ENCODE measurements at places on chromosomes 4 and X.

DNA sequence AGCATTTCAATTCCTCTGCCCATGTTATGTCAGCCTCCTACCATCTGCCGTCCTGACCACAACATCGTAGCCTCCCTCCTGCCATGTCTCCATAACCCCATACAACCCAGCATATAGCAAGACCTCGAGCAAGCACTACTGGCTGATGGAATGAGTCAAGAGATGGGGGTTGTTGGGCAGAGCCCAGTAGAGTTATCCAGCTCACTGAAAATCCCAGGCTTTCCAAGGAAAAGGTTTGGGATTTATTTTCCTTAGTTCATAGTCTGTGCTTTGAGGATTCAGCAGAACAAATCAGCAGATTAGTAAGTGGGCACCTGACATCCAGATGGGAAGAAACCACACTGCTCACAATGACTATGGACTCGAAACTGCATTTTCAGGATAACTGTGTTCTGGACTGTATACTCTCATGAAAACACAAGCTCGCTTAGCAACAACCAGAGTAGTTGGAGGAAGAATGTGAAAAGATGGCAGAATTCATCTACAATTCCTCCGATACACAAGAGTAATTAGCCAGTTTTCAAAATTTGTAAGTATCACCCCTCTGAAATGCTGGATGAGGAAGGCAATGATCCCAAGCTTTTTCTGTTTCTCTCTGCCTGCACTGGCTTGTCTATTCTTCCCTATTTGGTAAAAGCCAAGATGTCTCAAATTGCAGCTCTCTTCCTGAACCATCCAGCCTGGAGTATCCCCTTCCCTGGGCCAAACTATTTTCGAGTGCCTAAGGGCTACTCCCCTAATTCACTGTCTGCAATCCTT, 186.2 kb upstream of the TBL1X start:
- no peak for DNase-seq

DNA sequence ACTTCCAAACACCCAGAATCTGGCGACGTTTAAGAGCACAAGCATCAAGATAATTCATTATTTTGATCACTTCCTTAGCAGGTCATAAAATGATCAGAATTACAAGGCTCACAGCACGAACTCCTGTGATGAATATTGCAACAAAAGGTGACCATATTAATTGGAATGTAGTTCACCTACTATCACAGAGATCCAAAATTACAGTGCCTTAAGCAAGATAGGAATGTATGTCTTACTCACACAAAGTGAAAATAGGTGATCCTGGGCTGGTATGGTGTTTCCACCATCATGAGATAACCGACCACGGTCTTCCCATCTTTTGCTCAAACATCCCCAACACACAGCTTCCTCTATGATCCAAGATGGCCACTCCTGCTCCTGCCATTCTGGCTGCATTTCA, 131.2 kb downstream of the SCFD2 start:
- no peak for DNase-seq

GRCh38 chr4:6338175-6338950, 68.7 kb downstream of the WFS1 start:
- DNase-seq: peak; percentile 7

DNA sequence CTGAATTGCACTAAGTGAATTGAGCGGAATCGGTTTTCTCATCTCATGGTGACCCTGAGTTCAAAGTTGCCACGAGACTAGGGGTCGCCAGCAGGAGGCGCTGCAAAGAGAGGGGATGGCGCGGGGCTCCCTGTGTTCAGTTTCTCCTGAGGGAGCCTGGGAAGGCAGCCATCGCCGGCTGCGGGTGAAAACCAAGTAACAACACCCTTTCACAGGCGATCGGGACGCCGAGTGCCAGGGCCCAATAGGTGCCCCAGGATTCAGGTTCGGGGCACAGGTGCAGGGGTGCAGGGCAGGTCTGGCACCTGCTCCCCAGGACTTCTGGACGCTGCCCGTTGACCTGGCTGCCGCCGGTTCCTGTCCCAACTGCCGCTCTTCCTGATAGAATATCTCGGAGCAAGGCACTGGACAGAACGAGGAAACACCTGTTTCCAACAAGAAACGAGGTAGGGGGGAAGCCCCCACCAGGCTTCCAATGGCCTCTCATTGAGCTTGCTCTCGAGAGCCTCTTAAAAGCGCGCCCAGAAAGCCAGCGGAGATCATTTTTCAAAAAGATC, 1.1 kb upstream of the FGF16 start:
- no peak for DNase-seq

GRCh38 chrX:100928660-100929613, at the start of gene XKRX:
TSS of gene XKRX (minus strand) at chrX:100928917. CDS start at chrX:100928304, 613 bp downstream.
- DNase-seq: peak; percentile 5

GRCh38 chrX:149699761-149700160, 12.1 kb upstream of the MAGEA11 start:
- DNase-seq: no peak

DNA sequence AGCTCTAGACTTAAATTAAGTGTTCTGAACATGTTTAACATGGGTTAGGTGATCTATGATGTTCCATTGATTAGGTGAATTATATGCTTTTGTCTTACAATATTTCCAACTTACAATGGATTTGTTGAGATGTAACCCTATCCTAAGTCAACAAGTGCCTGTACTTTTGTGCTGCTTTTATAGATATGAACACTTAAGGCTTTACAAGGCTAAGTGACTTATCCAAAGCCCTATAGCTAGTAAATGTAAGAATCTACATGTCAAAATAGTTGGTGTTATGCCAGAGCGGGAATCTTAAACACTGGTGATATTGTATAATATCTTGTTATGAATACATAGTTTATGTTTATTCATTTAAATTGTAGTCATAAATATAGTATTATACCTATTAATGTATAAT, 1629.1 kb upstream of the IGFBP7 start:
- DNase-seq: no peak

DNA sequence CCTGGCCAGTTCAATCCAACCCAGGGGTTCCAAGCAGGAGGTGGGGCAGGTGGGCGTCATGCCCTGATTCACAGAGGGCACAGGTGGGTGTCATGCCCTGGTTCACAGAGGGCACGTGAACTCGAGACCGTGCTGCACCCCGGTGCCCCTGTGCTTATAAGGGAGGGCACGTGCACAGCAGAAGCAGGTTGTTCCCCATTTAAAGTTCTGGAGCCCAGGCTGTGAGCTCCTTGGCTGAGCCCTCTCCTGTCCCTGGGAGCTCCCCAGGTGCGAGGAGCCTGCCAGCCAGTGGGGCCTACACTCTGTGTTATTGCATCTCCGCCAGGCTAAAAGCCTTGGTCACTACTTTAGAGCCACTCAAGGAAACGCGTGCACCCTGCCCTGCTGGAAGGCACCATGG, 3.2 kb upstream of the CPZ start:
- DNase-seq: no peak

GRCh38 chr4:104901438-104901837, 245.2 kb upstream of the TET2 start:
- DNase-seq: no peak

GRCh38 chrX:8879750-8880149, 78.6 kb upstream of the FAM9A start:
- peak; percentile 0 for DNase-seq

DNA sequence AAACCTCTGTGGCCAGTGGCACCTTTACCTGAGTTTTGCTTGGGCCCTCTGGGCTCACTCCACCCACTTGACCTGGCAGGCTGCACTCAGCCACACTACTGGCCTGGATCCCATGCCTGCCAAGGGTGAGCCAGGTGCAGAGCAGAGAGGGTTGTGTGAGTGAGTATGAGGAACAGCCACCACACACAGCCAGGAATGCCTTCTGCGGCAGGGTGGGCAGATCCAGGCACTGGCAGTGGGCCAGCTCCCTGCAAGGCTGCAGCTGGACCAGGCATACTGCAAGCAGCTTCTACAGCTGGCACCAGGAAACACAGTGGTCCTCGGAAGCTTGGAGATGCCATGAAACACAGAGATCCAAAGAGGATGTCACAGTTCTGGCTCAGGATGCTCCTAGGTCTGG, 570.1 kb upstream of the ACTRT1 start:
- no peak for DNase-seq

DNA sequence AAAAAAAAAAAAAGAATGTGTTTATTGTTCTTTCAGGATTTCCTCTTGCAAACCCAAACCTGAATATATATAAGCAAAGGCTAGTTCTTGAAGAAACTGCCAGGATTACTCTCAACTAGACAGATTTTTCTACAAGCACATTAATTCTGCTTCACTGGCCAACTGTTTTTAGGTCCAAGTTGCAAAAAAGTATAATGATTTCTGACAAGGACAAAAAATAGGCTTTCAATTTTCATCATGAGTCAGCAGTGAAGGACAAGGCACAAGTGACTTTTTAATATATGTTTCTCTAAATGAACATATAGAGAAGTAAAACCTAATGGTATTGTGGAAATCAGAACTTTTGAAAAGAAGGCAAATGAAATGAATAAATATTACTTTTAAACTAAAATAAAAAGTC, 73.7 kb downstream of the ELOVL6 start:
- no peak for DNase-seq

- no peak for DNase-seq
Observed at GRCh38 chr4:150854600-150854999, 160.5 kb downstream of the LRBA start.

DNA sequence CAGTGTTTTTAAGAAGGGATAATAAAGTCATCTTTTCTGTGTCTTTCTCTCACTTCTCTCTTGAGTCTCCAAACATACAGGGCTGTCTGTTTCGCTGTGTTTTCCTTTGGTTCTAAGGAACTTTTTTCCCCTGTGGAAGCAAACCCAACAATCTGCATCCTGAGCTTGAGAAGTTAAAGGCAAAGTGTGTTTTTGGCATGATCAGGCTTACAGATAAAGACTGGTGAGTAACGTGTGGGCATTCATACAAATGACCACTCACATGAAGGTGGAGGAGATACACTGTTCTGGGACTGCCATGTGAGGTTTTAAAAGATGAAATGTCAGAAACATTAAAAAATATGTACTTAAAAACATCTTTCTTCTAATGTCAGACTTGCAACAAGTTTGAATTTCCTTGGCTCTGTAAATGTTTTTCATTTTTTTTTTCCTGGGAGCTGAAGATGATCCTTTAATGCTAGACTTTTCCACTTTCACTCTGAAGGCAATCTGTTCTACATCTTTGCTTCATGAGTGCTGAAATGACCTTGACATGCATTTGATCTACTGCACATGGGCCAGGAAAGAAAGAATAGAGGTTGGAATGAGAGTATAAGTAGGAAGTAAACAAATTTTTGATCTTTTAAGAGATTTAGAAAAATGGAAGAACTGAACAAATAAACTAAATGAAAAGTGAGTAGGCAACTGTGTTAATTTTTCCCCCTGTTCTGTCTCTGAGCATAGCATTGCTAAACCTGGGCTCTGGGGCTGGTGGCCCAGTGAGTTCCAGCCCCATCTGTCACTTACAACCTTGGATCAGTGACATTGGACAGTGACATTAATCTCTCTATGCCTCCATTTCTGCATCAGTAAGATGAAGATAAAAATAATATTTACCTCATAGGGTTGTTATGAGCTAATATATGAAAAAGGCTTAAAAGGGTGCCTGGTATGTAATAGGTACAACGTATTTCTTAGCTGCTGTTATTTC, 151.1 kb upstream of the TBC1D9 start:
- no peak for DNase-seq

DNA sequence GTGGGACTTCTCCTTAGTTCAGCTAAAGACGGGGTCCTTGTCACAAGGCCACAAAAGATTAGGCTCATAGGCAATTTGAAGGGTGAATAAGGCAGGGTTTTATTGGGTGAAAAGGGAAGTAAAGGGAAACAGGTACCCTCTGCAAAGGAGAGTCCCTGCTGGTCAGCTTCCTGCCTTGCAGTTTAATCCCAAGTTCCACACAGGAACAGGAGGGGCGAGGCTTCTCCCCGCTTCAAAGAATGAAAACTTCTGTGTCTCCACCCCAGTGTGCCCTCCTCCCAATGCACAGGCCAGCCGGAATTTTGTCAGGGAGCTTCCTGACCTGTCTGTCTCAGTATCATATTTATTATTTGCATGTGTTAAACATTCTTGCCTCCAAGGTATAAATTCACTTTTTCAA, 37.1 kb downstream of the ITM2A start:
- no peak for DNase-seq

GRCh38 chr4:107255114-107255513, 219.0 kb upstream of the DKK2 start:
- DNase-seq: no peak

- DNase-seq: no peak
Observed at GRCh38 chr4:140213749-140214148, 59.8 kb upstream of the MAML3 start.

GRCh38 chrX:153476666-153477363, 6.4 kb upstream of the HAUS7 start:
- DNase-seq: no peak

- DNase-seq: no peak
Observed at GRCh38 chr4:26741491-26741871, 119.2 kb upstream of the STIM2 start.

DNA sequence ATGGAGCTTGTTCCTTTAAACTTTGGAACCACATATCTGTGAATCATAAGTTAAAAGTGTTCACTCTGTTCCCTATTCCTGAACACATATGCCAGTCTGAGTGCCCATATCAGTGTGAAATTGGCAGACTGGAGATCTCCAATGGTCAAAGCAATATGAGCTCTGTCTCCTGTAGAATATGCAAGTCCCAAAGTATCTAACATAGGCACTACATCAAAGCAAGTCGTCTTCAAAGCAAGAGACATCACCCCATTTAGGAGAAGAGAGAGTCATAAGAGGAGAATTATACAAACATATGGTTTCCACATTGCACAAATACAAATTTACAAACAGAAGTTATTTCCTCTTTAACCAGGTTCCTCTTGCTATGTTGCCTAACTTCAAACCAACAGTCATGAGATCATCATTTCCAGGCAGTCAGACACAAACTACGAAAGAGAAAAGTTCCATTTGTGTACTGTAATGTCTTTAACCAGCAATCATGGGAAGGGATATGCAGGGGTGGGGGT, 9.9 kb upstream of the GK start:
- DNase-seq: no peak

DNA sequence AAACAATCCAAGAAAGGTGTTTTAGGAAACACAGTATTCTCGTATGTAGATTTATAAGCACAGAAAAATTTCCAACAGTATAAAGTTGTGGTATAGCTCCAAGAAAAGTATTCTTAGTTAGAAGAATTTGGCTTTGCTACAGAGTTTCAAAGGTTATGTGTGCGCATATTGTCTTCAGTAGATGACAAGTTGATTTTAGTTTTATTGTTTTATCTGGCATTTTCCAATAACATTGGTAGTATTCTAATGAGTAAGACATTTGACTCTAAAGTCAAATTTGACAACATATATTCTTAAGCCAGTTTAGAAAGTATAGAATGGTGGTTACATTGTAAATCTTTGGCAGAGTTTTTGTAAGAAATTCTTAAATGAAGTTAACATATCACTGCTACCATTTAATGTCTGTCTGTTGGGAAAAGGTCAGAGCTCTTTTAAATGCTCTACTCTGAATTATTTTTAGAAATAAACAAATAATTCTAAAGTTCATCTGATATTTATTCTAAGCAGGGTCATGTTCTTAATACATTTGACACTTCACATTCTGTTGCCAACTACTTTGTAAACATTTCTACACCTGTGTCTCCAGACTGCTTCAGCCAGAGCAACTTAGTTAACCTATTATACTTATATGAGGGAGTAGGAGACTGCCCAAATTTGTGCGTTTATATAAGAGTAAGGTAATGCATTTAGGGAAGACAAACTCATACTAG, 30.0 kb downstream of the CLCN3 start:
- DNase-seq: no peak

GRCh38 chrX:3712870-3713224, 602 bp downstream of the PRKX start:
- DNase-seq: no peak

Data from activated T-helper 1 cell treated with anti-CD3 and anti-CD28 coated beads, Interleukin-12 subunit alpha, Interleukin-12 subunit beta, Interleukin-2, Interleukin-4 antibody, amounts not matched to agents 30 ng/mL and 10 ng/mL and 1 ng/mL, durations not matched to agents 14 hours and 24 hours and 36 hours (primary cell).